ENCODE measurements at places on chromosomes 13 and 19. TPM values are rescaled to one million over a fixed set of nuclear protein-coding genes. Genes with fewer than 3 reads are reported as not detected.

Gene CEACAM6
- not detected for total RNA-seq

Gene ZNF221
- 13.1 TPM for total RNA-seq

Gene IGFL2
- not detected for total RNA-seq

Gene GRIN3B
- 1.5 TPM for total RNA-seq

Gene ZNF223
- total RNA-seq = 6.2 TPM

Gene SH2D3A
- not detected for total RNA-seq

Gene PLD3
- total RNA-seq = 332 TPM
